ENCODE measurements at places on chromosomes 2 and 18.

GRCh38 chr2:60827369-60827768, 54.0 kb upstream of the REL start:
- no peak for DNase-seq

DNA sequence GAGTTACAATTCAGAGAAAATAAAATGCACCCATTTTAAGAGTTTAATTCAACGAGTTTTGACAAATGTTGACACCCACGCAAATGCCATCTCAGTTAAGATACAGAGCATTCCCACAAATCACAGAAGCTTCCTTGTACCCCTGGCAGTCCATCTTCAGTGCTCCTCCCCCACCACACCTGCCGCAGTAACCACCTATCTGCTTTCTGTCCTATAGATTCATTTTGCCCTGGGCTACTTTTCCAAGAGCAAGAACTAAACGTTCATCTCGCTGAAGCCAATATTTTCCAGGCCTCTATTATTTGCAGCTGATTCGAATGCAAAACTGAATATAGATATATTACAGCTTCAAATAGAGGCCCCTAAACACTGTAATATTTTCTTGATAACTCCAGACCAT, 13.4 kb upstream of the HPCAL1 start:
- DNase-seq: no peak

DNA sequence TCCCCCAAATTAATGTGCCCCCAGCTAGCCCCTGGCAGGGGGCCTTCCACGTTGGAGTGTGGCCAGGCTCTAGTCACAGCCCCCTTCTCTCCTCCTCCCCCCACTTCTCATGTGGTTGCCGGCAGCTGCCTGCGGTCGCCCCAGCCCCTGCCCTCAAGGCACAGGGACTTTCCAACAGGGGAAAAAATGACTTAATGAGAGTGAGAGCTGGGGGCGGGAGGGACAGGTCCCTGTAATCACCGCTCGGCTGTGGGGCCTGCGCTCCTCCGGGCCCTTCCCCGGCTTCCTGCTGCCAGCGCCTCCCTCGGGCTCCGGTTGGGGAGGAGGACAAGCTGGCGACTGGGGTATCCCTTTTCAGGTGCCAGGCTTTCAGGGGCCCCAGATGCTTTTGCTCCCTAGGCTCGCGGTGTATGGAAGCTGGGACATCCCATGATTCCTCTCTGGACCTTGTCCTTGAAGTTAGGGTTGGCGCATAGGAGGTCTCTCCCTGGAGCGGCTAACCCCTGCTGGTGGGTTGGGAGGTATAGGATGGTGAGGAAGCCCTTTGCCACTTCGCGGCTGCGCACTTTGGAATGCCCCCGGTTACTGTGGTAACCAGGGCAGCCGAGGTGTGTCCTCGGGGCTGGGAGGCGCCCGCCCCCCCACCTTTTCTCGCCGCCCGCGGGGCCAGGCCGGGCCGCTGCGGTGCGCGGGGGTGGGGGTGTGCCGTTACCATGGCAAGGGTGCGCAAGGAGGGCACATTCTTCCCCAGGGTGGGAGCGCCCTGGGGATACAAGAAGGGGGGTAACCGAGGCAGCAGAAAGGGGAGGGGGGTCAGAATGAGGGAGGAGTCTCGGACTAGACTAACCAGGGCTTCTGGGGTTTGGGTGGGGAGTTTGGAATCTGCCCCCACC, 16.1 kb downstream of the WNT10A start:
- no peak for DNase-seq

- DNase-seq: no peak
Measured at GRCh38 chr2:61111708-61112107, 46.0 kb downstream of the SANBR start.

GRCh38 chr2:26617588-26618083, 23.5 kb downstream of the CIB4 start:
- no peak for DNase-seq

- no peak for DNase-seq
Measured at GRCh38 chr2:235399895-235400294, 93.9 kb upstream of the AGAP1 start.

- DNase-seq: no peak
Measured at GRCh38 chr2:122543815-122544214, 788.4 kb downstream of the TSN start.

DNA sequence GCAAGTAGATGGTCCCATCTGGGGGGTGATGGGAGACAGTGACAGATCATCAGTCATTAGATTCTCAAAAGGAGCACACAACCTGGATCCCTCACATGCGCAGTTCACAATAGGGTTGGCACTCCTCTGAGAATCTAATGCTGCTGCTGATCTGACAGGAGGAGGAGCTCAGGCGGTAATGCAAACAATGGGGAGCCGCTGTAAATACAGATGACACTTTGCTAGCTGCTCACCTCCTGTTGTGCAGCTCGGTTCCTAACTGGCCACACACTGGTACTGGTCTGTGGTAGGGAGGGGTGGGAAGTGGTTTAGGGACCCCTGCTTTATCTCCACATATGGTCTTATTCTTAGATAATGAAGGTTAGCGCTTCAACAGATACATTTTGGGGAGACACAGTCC, 506.6 kb downstream of the PLCL1 start:
- no peak for DNase-seq

- peak; percentile 50 for DNase-seq
Measured at GRCh38 chr18:25233528-25234321, 118.2 kb downstream of the ZNF521 start.

DNA sequence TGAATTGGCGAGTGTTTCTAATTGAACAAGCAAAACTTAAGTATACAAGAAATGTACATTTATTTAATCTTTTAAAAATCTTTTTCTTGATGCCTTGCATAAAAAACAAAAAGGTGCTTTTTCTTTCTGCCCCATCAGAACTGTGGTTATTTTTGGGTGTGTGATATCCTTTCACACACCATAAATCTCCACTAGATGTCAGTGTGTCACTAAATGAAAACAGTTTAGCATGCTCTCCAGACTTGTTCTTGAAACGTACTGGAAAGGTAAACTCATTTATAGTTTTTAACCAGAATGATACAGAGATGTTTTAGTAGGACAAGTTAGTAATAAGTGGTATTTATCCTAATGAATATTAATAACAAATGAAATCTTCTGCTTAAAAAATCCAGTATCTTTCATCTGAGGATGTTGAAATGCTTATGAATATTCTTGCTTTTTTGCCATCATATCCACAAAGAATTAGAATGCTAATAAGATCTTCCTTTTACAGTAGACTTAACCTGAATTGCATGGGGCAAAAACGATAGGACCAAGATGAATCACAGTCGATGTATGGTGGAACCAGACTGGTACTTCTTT, 96.8 kb downstream of the UBE2E3 start:
- DNase-seq: peak; percentile 23

GRCh38 chr2:242011991-242012764, 142.6 kb downstream of the RTP5 start:
- DNase-seq: no peak

- no peak for DNase-seq
Measured at GRCh38 chr2:131031875-131032274, 61.4 kb downstream of the FAM168B start.

DNA sequence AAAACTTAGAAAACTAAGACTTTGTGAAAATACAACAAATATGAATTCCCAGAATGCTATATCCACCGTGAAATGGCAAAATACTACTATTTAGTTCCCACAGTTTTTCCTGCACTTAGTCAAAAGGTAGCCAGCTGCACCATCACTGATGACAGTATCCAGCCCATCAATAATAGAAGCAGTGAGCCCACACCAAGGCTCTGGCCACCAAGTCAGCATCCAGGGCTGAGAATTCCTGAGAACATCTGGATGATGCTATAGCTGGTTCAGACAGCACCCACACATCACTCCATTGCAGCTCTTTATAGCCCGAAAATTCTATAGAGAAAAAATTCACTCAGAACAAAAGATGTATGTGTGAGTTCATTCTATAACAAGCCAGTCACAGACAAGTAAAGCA, 159.1 kb upstream of the SPATS2L start:
- no peak for DNase-seq

DNA sequence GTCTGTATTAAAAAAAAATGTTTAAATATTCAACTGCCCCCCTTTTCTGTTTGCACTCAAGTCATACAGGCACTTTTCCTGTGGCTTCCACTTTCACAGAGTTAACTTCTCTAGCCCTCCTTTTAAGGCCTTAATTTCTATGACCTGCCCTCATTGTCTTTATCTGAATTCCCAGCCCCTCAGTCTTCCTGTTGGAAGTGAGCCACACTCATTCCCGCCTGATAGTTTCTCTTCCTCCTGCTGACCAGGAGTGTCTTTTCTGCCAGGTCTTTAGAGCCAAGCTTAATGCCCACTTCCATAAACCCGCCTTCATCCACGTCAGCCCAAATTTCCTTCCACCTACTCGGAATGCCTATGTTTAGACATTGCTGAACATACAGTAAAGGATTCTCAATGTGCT, 10.5 kb downstream of the COPS8 start:
- DNase-seq: no peak

GRCh38 chr2:232229911-232230310, 148.6 kb upstream of the ALPP start:
- no peak for DNase-seq

GRCh38 chr2:13758412-13758811, 874.1 kb upstream of the LRATD1 start:
- no peak for DNase-seq

- DNase-seq: no peak
Measured at GRCh38 chr2:50687327-50687726, 344.6 kb downstream of the NRXN1 start.

- no peak for DNase-seq
Measured at GRCh38 chr18:34350778-34351177, 126.1 kb upstream of the NOL4 start.

GRCh38 chr2:43383533-43383932, 157.1 kb upstream of the ZFP36L2 start:
- no peak for DNase-seq

GRCh38 chr2:122096761-122097160, 341.3 kb downstream of the TSN start:
- DNase-seq: no peak

GRCh38 chr2:224580248-224580647, 4.9 kb downstream of the CUL3 start:
- DNase-seq: no peak

GRCh38 chr2:240672701-240673190, 9.9 kb downstream of the AQP12B start:
- no peak for DNase-seq

DNA sequence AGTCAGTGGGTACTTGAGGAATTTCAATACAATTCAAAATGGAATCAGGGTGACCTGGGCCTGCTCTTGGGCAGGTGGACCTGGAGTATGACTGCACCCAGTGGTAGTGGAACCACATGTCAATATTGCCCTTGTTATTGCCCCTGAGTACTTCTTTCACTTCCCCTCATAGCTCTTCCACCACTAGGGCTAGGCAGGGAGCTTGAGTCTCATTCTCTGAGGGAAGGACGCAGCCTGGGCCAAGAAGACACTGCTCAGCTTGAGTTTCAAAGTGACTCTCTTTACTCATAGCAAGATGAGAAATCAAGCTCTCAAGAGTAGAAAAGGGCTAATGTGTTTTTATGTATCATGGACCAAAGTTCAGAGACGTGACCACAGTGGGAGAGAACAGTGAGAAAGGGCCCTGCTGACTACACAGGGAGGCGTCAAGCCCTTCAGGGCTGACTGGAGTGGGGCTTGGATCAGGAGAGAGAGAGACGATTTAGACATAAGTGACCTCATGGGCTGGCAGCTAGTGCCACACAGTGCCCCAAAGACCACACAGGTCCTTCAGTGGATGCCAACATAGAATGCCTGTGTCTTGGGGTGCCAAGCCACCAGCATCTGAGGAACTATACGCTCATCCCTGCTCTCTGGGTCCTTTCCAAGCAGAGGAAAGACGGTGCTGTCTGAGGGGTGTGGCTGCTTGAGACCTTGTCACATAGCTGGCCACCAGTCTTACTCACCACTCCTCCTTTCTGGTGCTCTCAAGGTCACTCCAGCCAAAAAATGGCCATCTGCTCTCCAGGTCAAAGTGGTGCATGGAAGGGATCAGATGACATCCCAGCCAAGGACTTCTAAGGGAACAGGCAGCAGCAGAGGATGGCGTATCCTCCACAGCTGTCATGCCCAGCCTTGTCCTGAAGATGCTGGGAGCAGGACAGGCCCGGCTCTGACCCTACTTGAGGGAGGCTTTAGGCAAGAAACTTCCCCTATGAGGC, 13.0 kb downstream of the PTMA start:
- no peak for DNase-seq

DNA sequence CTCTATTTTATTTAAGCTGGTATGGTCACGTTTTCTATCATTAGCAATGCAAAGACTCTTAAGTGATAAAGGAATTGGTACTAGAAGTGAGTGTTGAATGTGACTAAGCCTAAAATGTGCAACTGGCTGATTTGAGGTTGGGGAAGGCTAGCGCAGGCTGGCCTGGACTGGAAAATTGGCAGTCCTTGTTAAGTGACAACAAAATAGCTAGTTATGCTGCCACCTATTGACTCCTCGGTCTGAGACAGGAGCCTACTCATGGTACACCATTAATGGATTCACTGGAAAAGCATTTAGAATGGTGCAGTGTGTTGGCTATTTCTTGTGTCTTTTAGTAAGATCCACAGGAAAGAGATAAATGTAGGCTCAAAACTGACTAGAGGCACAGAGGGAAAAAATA, 5.7 kb upstream of the WIPF1 start:
- no peak for DNase-seq

DNA sequence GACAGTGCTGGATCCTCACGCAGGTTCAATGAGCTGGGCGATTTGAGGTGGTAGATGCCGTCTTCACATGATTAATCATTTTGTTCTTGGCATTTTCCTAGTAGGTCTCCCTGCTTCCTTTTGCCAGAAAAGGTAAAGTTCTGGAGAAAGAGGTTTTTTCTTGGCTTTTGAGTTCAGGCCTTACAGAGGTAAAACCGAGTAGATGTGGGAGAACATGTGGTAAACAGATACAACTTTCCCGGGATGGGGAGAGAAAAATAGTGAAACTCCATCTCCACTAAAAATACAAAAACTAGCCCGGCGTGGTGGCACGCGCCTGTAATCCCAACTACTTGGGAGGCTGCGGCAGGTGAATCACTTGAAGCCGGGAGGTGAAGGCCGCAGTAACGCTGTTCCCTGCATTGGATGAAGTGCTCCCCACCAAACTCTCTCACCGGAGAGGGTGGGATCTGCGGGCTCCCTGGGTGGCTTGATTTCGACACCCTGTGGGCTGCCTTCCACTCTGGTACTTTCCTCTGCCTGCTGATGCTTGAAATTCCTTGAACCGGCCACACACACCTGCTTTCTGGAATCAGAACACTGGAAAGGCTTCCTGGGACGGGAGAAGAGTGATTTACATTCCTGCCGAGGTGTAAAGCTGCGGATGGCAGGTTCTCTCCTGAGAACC, 88.8 kb downstream of the ACTR3 start:
- no peak for DNase-seq

- DNase-seq: no peak
Measured at GRCh38 chr2:129575431-129575830, 404.0 kb upstream of the RAB6C start.

DNA sequence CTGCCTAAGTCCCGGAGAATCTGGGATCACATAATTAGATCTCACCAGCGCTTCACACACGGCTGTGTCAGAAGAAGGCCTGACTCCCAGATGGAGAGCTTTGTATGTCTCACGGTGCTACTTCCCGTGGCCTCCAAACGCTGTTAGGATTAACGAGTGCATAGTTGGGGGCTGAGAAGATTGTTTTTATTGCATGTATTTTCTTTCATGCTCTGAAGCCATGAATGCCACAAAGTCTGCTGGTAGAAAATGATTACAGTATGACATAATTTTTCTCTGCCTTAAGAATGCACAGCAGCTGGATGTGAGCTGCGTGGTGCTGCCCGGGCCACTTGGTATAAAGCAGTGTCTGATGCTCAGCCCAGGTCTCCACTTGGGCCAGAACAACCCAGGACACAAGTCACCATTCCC, 166.5 kb downstream of the SEPTIN10 start:
- DNase-seq: peak; percentile 89
